Pancreas (tissue), 10 donors: ENCODE measurements at places on chromosomes 6 and 20. TPM values are rescaled to one million over a fixed set of nuclear protein-coding genes. Genes with fewer than 3 reads are reported as not detected.

GRCh38 chr6:128512296-128512695 is 8.1 kb downstream of the PTPRK start:
- DNase-seq: no peak

DNA sequence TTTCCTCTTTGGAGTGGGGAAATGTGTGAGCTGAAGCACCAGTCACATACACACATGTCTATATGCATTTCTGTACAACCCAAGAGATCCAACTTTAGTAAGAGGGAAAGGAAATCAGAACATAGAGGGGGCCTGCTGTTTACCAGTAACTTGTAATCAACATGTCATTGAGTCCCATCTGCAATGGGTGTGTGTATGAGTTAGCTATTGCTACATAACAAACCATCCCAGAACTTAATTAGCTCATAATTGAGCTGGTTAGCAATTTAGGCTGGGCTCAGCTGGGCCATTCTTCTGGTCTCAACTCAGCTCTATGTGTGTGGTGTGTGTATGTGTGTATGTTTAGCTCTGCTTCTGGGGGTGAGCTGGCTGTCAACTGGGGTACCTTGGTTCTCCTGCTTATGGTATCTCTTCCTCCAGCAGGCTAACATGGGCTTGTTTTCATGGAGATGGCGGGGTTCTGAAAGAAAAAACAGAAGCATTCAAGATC is 10.3 kb upstream of the RPP40 start:
- DNase-seq: no peak

DNA sequence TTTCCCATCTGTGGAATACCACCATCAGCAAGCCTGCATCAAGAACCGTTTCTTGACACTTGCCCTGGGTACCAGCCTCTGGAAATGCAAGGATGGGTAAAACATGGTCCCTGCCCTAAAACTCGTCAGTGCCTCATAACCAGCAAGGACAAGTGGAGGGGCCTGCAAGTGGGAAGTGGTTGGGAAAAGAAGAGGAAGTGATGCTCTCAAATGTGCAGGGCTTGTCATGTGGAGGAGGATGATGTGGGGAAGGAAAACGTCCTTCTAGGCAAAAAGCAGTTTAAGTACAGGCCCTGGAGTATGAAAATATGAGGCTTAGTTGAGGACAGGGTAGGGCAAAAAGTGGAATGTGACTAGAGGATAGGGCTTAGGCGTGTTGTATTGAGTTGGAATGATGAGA is 19.0 kb downstream of the RREB1 start:
- no peak for DNase-seq

- DNase-seq: no peak
These were observed 72.8 kb upstream of the ZNF133 start for GRCh38 chr20:18215566-18215965.

- DNase-seq: no peak
These were observed 56.4 kb downstream of the SNRNP48 start for GRCh38 chr6:7646394-7646793.

- DNase-seq: no peak
These were observed 420.1 kb downstream of the PREX1 start for GRCh38 chr20:48407710-48408109.

- peak; percentile 62 for DNase-seq
These were observed 357 bp downstream of the PCSK2 start for GRCh38 chr20:17227219-17227575.

DNA sequence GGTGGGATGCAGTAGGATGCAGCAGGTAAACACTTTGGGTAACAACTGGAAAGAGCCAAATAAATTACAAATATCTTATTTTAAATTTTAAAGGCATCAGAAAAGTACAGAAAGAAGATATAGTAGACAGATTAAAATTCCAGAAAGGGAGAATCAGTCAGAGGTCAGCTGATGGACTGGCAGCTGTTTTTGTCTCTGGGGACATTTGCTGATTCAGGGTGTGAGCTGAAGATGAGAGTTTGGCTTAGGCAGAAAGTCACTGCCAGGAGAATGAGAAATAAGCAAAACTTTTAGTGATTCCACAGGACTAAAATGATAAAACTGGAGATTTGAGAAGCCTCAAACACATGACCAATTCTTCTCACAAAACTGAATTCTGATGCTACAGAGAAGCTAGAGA is 39.5 kb downstream of the AHI1 start:
- DNase-seq: no peak

DNA sequence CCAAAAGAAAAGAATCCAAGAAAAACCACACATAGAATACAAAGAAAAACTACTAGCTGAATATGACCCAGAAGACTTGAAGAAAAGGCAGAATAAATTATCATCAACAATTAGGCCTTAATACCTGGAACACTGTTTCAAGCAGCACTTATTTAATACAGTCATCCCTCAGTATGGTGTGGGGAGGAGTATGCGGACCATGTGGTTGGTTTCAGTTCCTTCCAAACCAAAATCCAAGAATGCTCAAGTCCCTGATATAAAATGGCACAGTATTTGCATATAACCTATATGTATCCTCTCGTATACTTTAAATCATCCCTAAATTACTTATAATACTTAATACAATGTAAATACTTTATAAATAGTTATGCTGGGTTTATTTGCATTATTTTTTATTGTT is 16.1 kb downstream of the CDK19 start:
- DNase-seq: no peak

- no peak for DNase-seq
These were observed 370.1 kb downstream of the FOXA2 start for GRCh38 chr20:22214296-22214695.

DNA sequence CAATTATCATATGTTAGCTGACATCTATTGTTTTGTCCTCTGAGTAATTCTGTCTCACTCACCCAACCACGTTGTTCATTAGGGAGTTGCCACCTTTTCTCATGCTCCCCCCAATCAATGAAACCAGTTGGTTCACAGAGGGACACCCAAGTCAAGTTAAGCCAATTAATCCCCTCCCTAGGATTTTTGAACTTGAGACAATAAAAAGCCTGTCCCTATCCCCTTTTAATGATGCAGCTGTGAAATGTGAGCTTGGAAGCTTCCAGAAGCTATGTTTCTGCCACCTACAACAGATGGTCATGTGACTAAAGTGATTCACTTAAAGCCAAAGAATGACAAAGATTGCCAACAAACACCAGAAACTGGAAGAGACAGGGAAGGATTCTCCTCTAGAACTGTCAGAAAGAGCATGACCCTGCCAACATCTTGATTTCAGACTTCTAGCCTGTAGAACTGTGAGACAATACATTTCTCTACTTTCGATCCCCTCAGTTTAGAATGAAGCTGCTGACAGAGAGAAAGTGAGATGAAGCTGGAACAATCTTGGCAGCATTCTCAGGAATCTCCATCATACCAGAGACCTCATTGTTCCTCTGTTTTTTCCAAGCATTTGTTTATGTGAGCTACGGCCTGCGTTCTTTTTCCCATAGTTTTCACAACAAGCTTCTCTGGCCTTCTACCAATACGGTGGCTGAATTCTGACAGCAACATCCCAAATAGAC is 57.8 kb upstream of the TPD52L1 start:
- DNase-seq: no peak

DNA sequence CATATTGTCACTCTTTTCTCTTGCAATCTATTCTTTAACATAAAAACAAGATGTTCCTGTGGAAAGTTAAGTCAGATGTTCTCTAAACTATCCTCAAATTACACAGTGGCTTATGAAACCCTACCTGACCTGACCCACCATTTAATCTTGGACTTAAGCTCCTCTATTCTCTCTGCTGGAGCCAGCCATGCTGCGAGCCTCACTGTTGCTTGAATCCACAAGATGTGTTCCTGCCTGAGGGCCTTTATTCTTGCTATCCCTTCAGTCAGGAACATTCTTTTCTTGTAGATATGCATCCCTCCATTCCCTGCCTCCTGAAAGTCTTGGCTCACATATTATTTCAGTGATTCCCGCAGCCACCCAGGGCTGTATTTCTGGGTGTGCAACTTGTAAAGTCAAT is 283.2 kb downstream of the EPHA7 start:
- DNase-seq: no peak

GRCh38 chr6:69866770-69867638 is 648 bp downstream of the COL19A1 start:
- peak; percentile 83 for DNase-seq

DNA sequence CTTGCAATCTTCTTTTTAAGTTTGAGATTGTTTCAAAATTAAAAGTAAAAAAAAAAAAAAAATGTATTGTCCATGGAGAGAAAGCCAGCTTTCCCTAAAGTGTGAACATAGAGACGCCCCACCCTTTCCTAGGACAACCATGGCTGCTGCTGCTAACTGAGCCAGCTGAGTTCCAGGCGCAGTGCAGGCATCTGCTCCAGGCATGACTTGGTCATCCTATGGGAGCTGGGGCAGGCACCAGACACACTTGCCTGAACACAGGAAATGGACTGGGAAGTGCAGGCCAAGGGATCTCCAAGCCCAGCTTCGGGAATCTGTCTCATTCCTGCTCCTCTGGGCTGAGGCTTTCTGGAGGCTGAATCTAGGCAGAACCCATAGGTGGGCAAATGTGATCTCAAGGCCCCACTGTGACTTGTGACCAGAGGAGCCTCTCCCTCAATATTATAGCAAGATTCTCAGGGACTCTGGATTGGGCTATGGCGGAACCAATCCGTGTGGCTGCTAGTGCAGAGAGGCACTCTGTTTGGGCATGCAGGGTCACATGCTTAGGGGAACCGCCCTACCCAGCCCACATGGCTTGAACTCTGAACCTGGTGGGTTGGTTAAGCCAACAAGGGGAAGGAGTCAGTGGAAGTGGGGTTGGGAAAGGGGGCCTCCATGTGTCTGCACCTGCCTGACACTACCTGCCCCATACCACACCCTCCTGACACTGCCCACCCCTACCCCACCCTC is 138.2 kb upstream of the CST7 start:
- DNase-seq: no peak

The ACTR5 gene
- total RNA-seq: 2.8 TPM

The DNAH8 gene
- total RNA-seq: not detected

The CALHM5 gene
- 0.09 TPM for total RNA-seq

The CBLN4 gene
- 0.51 TPM for total RNA-seq

The IRF4 gene
- 0.09 TPM for total RNA-seq

The CCND3 gene
- total RNA-seq: 25.2 TPM

The BMP6 gene
- 0.14 TPM for total RNA-seq

The FIG4 gene
- total RNA-seq: 7.3 TPM
